ENCODE measurements at places on chromosomes 11 and 22.

GRCh38 chr11:78216571-78217287 is 28.0 kb downstream of the USP35 start:
- no peak for DNase-seq

DNA sequence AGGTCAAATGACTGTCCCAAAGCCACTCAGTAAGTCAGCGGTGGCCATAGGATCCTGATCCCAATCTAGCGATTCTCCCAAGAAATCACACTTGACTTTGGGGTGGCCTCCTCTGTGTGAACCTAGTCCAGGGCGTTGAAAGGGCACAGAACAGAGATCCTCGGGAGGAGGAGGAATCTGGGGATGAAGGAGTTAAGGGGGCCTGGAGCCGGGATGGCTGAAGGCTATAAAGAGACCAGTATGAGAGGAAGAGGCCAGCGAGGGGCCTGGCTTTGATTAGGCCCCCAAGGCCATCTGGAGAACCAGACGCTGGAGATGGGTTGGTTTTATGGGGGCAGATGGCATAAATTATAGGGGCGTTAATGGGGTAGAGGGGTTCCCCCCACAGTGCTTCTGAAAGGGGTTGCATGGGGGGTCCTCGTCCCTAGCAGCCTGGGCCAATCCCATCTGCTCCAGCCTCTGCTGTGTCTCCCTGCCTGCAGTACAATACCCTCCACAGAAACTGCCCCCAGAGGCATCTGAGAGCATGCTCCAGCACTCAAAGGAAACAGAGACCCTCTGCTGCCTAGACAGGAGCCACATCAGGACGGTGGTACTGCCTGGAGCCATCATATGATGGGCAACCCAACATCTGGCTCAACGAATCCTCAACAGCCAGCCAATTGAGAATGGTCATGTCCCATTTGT is 35.2 kb upstream of the TRIM29 start:
- no peak for DNase-seq

DNA sequence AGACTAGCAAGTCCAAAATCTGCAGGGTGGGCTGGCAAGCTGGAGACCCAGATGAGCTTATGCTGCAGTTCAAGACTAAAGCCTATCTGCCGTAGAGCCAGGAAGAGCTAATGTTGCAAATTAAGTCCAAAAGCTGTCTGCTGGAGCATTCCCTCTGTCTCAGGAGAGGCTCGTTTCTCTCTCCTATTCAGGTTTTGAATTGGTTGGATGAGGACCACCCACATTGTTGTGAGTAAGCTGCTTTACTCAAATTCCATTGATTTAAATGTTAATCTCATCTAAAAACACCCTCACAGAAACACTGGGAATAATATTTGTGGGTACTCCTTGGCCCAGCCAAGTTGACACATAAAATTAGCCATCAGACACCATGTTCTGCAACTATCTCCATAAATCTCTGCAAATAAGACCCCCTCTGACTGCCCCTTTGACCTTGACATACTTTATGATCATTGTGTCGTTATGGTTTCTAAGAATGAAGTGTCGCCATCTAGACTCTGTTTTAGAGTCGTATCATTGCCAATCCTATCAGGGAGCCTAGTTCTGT is 16.8 kb upstream of the CUL5 start:
- DNase-seq: no peak

DNA sequence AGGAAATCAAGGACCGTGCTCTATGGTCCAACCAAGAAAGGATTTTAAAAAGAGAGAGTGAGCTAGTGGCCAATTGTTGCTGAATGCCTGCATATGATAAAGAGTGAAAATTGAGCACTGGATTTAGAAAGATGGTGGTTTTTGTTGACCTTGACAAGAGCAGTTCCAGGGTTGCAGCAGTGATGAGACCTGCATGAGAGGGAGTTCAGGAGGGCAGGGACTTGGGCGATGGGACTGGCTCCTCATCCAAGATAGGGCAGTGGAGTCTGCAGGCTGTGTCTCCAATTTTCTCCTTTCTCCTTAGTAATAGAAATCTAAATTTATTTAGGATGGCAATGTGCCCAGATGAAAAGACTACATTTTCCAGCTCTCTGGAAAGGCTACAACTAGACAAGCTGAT is 94.0 kb upstream of the B3GAT1 start:
- no peak for DNase-seq

- peak; percentile 35 for DNase-seq
These were observed 630 bp downstream of the UBASH3B start for GRCh38 chr11:122656073-122656630.

GRCh38 chr11:84608837-84609196 is 1018.3 kb downstream of the DLG2 start:
- DNase-seq: no peak

- no peak for DNase-seq
These were observed 23.8 kb upstream of the OAF start for GRCh38 chr11:120186774-120187591.

DNA sequence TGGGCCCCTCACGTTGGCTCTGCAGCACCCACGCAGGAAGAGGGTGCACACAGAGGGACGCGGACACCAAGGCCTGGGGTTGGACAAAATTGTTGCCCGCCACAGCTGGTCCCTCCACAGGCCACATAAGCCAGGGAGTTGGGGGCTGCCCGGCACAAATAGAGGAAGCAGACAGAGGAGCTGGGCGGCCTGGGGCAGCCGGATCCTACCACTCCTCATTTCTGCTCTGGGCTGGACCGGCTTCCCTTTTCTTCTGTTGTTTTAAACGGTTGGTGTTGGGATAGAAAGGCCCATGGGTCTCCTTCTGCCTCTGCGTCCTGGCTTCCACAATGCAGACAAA is 36.4 kb upstream of the LINC01488 start:
- DNase-seq: no peak

GRCh38 chr22:19105456-19105855 is 16.8 kb downstream of the DGCR2 start:
- DNase-seq: no peak

DNA sequence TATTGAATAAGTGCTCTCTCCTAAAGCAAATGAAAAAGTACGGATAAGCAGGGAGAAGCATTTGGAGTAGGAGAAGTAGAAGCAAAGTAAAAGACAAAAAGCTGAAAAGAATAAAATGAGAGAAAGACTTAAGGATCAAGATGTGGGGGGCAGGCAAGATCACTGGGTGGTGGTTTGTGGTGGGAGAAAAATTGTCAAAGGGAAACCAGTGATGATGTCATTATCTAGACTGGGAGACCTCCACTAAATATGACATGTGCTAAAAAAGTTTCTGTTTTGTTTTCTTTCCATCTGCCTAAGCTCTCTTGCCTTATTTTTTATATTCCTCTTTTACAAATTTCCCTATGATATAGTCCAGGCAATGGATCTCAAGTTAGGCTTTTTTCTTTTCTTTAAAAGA is 14.8 kb upstream of the MAML2 start:
- no peak for DNase-seq

- no peak for DNase-seq
These were observed 236.8 kb downstream of the BUD13 start for GRCh38 chr11:116535994-116536393.

DNA sequence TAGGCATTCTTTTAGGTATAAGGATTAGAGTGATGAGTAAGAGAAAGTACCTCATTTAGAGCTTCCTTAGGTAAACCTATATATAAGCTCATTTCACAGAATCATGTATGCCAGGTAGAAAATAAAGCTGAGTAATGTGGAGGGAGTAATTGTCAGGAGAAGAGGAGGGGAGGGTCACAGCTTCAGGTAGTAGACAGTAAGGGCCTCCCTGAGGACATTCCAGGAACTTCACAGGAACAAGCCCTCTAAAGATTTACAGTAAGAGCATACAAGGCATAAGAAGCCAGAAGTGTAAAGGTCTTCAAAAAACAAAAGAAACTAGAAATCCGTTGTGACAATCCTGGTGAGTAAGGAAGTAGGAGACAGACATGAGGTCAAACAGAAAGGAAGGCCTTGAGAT is 57.6 kb downstream of the USP47 start:
- no peak for DNase-seq

- no peak for DNase-seq
These were observed 32.8 kb downstream of the PITPNB start for GRCh38 chr22:27885977-27886842.

DNA sequence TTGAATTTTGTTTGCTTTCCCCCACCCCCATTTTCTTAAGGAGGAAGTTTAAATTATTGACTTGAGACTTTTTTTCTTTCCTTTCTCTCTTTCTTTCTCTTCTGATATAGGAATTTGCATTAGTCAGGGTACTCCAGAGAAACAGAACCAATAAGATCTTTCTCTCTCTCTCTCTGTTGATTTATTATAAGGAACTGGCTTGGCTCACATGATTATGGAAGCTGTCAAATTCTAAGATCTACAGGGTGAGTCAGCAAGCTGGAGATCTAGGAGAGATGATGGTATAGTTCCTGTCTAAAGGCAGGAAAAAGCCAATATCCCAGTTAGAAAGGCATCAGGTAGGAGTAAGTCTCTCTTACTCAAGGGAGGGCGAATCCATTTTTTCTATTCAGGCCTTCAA is 64.0 kb downstream of the CCDC81 start:
- no peak for DNase-seq
